ENCODE measurements at places on chromosomes 4 and X.

- no peak for DNase-seq
These were observed 205.3 kb downstream of the SLC39A8 start for GRCh38 chr4:102139932-102140331.

DNA sequence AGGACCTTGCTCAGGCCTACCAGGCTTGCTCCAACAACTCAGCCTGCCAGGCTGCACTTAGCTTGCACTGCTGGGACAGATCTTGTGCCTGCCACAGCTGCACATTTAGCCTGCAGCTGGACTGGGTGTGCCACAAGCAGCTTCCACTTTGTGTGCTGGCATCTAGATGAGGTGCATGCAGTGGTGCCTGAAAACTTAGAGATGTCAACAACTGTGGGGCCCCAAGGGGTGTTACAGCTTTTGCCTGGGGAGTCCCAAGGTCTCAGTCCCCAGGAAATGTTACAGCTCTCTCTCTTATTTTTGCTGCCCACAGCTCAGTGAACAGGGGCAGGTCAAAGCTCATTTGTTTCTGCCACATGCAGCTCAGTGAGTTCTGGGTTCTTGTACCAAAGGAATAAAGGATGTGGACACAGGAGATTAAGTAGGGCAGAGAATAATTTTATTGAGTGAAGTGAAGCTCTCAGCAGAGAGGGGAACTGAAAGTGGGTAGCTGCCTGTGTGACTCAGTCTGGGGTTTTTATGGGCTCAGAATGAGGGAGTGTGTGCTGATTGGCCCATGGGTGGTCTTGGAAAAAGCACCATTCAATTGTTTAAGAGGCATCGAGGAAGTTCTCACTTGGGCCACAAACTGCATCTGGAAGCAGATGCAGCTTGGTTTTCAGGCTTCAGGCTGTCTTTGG, 828.3 kb downstream of the TECRL start:
- DNase-seq, result no peak

DNA sequence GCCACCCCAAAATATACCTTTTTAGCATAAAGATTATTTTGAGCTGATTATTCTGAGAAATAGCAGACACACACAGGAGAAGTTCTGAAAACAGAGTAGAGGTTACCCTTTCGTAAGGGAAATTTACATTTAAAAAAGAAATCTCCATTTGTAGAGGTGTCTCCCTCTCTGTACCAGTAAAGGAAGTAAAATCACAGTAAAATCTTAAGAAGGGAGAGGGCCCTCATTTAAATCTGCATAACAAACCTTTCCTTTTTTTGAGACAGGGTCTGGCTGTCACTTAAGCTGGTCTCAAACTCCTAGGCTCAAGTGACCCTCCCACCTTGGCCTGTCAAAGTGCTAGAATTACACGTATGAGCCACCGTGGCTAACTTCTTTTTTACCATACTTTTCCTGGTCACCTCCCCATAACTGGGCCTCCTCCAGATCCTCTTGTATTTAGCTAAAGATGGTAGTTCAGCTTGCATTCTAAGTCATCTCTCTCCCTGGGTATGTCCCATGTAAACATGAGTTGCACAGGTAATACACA, 92.2 kb upstream of the INTU start:
- DNase-seq, result no peak

- no peak for DNase-seq
These were observed 15.0 kb downstream of the ADD1 start for GRCh38 chr4:2858451-2859217.

GRCh38 chr4:78748381-78748780, 27.8 kb upstream of the BMP2K start:
- no peak for DNase-seq

DNA sequence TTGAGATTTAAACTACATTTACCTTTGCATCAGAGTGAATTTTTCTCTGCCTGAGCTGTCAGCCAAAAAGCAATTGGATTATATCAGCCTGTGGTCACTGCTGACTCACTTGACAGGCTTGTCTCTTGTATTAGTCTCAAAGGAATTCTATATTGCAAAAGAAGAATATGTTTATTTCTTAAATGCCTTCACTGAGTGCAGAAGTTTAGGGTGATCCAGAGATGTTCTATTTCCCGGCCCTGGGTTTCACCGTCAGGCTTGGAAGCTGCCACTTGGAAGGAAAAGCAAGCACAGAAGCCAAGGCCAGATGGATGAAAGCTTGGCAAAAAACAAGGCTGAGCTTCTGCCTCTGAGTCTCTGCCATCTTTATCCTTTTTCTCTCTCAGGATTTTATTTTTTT, 80.9 kb downstream of the FAM114A1 start:
- no peak for DNase-seq
